ENCODE measurements at places on chromosomes 2 and 18.

DNA sequence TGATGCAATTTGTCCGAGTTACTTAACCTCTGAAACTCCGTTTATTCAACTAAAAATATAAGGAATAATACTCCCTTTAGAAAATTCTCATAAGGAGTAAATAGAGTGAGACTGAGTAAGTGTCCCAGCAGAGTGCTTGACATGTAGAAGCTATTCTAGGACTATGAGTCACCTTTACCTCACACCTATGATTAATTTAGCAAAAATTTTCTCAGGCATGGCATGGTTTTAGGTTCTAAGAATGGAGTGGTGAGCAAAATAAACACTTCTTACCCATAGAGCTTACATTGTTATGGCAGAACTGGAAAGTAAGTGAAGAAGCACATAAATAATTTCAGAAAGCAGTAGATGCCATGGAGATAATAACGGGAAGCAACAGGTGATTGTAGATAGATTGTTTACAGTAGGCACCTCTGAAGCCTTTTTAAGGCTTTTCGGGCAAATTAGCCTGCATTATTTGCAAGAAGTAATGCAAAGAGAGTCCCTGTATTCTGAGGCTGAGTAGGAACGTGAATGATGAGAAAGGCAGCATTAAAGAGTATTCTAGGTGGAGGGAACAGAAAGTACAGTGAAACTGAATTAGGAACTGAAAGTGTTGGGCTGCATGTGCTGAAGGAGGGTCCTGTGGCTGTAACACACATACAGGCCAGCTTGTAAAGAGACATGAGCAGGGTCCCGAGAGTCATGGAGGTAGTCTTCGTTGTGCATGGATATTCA is 209.2 kb downstream of the ZNF407 start:
- peak; percentile 74 for DNase-seq

DNA sequence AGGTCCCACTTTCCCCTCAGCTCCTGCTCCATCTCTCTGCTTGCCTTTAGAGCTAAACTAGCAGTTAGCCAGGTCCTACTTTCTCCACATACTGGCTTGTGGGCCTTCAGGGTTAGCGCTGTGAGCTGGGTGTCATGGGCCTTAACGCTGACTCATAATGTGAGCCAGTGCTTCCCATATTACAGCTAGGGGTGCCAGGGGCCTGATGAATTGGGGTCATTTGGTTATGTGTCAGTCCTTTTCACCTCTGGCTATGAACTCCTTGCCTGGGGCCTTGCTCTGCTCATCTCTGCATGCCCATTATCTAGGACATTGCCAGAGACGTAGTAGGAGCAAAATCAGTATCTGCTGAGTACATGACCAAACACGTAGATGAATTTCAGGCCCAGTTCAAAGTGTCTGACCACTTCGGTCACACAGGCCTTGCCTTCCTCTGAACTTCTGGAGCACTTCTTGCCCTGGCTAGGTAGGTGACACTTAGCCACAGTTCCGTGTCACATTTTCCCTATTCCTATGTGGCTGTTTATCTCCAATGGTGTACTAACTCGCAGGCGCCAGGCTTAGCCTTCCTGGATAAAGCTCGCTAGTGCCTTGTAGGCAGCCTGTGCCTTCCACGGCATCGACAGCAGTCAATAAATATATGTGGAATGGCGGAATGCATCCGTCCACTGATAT is 103.2 kb upstream of the SIX3 start:
- DNase-seq = no peak

DNA sequence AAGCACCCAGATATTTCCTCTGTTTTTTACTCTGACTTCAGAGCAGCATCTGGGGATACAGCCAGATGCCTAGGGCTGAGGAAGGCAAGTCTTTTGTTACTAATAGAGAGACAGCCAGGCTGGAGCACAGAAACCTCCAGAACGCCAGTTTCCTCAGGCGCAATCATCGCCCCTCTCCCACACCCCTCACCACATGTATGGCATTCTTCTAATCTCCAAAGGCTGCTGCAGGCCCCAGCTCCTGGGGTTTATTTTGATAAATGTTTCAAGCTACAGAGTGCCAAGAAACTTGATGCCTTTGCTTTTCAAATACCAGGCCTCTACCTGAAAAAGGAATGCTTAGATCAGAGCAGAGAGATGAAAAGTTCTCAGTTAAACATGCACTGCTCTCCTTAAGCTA is 283.6 kb downstream of the RBM43 start:
- no peak for DNase-seq

GRCh38 chr2:144324446-144325045 is 195.4 kb downstream of the ZEB2 start:
- DNase-seq = no peak

DNA sequence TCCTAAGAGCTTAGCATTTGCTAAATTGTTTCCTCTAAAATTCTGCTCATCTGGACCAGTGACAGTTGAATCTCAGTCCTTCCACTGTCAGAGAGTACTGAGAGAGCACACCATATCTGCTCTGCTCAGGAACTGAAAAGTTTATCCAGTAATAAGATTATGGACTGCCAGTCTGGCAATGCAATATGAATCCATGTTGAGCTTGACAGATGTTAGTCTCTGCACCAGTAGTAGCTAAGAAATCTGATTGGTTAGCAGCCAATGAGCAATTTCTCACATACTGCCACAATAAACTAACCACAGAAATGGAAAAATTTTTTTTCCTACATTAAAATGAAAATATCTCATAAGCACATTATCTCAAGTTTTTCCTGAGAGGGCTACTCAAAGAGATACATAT is 2.3 kb downstream of the PRKD3 start:
- peak; percentile 34 for DNase-seq

DNA sequence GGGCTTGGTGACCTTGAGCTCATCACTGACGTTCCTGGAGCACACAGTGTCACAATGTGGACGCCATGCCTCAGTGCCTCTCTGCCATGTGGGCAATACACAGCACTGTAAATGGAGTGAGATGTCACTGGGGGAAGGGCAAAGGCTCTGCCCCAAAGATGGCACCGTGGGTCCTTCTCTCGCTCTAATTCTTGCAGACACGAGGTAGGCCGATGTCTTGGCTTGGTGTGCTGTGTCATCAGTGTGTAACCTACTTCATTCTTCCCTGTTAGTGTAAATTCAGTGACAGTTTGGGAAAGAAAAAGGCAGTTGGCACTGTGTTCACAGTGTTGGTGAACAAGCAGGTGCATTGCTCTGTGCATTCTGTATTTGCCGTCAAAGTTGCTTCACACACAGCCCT is 309.3 kb upstream of the MYT1L start:
- no peak for DNase-seq

DNA sequence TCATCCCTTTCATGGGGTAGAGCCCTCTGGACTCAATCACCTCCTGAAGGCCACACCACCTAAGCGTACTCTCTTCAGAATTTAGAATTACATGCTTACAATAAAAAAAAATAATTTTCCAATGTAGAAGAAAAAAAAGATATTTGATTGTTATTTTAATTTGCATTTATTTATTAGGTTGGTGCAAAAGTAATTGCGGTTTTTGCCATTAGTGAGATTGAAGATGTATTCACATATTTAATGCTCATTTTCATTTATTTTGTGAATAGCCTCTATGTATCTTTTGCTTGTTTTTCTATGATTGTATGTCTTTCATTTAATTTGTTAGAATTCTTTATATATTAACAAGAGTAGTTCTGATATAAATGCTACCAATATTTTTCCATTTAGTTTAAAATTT is 220.5 kb downstream of the RND3 start:
- no peak for DNase-seq

DNA sequence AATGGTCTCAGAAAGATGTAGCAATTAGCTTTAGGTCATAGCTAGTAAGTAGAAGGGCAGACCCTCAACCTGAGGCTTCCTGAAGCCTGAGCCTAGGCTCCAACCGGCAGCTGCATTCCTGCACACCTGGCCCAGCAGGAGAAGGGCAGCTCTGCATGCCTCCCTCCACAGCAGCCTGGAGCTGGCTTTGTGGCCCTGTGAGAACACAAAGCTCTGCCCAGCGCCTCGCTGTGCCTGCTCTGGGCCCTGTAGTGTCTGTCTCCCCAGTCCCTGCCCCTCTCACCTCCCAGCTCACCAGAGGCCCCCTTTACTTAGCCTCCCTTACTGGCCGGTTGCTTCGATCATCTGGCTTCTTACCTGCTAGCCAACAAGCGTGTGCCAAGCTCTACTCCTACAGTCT is 6.7 kb downstream of the TMEM214 start:
- DNase-seq = no peak

GRCh38 chr2:144834998-144835633 is 315.2 kb upstream of the ZEB2 start:
- peak; percentile 21 for DNase-seq

- no peak for DNase-seq
These were observed 189.8 kb upstream of the SALL3 start for GRCh38 chr18:78789850-78790249.

DNA sequence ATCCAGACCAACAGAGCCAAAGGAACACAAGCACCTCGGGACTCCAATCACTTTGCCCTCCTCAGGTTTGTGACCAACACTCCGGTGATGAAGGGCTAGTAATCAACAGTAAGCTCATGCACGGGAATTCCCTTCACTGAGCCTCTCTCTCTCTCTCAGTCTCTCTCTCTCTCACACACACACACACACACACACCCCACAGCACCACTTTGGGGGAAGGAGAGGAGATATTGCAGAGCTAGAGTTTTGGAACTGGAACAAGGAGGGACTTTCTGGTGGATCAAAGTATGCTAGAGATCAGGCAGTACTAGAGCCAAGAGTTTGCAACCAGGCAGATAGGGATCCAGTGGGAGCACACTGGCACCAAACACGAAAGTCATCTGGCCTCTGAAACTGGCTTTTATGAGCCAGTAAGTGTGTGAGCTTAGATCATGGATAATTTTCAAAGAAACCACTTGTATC is 98.7 kb downstream of the ANKRD44 start:
- no peak for DNase-seq

- no peak for DNase-seq
These were observed 3.3 kb upstream of the CCBE1 start for GRCh38 chr18:59700535-59700967.

- peak; percentile 50 for DNase-seq
These were observed 47.0 kb upstream of the ST3GAL5 start for GRCh38 chr2:85935746-85936208.

- no peak for DNase-seq
These were observed 51.2 kb downstream of the SFXN5 start for GRCh38 chr2:73020306-73020656.

DNA sequence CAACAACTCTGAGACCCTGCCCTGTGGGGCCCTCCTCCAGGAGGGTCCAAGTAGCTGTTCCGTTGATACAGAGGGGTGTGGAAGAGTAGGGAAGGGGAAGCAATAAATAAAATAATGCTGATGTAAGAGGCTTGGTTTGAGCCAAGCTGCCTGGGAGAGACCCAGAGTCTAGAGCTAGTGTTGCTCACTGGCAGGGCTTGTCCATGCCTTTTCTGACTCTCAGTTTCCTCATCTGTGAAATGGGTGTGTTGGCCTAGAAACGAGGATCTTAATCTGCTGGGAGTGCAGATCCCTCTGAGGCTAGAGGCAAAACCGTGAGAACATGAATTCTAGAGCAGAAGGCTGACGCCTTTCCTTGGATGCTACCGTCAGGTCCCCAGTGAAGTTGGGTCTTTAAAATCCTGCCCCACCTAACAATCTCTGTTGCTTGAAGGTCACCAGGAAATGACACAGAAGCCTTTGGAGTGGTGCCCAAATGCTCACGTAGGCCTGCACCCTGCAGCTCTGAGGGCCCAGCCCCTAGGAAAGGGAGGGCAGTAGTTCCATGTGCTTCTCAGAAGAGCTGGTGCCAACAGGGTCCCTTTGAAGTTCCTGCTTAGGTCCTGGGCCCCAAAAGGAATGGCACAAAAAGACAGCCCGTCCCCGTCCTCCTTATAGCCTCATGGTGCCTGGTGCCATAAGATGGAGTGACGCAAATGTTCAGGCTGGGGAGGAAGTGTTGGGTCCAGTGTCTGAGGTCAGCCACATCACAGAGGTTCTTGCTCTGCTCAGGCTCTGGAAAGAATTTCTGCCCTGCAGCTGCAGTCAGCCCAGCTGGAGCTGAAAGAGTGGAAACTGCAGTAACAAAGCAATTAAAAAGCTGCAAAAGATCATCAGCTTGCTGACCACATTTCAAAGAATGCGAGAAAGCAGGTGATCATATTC is 73.2 kb upstream of the SMAD2 start:
- peak; percentile 28 for DNase-seq

DNA sequence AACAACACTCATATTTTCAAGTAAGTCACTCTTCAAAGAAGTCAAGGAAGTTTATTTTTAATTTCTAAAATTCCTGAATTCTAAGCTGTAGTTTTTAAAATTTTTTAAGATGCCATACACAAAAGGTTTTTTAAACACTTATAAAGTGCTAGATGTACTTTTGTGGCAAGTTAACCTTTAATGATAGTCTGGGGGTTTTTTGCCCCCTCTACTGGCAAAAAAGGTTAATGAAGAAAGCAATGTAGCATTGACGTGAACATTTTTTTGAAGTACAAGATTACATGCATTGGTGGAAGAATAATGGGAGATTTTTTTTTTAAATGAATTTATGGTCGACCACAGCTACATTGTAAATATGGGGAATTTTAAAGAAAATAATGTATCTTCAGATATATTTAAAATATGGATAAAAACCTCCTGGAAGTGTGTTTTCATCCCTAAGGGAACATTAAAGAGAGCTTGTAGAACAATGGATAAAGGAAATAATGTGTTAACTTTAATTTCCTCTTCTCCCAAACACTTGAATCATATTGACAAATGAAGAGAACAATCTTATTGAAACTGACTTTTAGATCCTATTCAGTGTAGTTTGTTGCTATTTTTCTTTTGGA is 12.6 kb downstream of the ITPRID2 start:
- peak; percentile 29 for DNase-seq

GRCh38 chr2:66433945-66434678 is 813 bp upstream of the MEIS1 start:
- peak; percentile 47 for DNase-seq

DNA sequence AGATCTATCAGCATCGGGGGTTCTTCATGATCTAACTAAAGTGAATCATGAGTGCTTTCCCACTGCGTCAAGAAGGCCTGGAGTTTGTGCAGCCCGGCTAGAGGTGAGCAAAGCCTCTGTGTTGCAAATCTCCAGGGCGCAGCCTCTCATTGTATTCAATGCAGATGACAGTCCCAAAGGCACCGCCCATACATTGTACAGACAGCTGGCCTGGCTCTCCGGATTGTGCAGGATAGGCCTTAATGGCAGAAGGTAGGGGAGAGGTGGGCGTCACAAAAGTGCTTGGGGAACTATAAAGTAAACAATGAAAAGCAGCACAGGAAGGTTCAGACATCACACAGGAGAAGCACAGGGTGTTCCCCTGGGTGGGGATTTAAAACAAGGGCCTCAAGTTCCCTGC is 907 bp upstream of the GYPC start:
- no peak for DNase-seq

GRCh38 chr18:21242780-21243401 is 859 bp downstream of the GREB1L start:
- DNase-seq = peak; percentile 18

DNA sequence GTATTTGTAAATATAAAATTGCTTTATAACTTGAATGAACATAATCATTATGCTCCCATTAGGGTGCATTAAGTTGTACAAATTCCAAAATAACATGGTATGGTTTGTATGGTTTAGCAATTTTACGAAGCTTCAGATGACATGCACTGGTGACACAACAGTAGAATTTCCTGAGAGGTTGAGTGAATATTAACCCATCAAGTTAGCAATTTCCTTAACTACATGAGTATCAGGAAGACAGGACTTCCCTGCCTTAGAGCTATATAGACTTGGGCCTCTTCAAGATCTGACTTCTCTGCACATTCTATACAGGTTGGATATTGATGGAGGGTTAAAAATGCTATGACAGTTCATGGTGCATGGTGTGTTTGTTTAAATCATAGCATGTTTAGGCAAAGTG is 60.2 kb downstream of the ZC3H6 start:
- DNase-seq = no peak

GRCh38 chr2:239634769-239635168 is 233.9 kb upstream of the HDAC4 start:
- no peak for DNase-seq

GRCh38 chr18:74496508-74497323 is 553 bp downstream of the CNDP2 start:
- peak; percentile 64 for DNase-seq

All from AG08395 (cell line).